ENCODE measurements at places on chromosomes 3 and 15.

- no peak for DNase-seq
Observed at GRCh38 chr15:101240358-101240757, 11.5 kb downstream of the CHSY1 start.

DNA sequence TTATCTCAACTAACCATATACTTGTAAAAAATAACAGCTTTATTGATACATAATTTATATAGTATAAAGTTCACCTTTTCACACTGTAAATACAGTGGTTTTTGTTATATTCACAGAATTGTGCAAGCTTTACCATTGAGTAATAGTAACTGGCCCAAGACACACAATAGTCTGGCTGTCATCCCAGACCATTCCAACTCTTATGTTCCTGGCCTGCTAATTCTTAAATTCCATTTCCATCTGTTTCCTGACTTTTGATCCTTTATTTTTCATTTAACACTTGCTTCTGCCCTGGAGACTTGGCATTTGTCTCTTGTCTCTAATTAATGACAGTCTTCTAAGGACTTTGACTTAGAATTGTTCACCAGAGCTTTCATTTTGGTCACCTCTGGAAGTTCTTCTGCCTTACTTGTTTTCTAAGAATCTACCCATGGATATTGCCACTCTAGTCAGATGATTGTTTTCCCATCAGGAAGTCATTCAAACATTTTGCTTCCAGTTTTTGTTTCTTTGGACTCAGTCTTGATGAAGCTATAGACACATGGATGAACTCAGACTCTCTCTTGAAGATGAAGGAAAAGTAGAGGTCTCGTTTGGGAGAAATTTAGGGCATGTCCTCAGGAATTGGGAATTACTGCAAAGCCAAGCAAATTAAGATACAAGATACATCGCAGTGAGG, 27.2 kb upstream of the PLSCR4 start:
- no peak for DNase-seq

DNA sequence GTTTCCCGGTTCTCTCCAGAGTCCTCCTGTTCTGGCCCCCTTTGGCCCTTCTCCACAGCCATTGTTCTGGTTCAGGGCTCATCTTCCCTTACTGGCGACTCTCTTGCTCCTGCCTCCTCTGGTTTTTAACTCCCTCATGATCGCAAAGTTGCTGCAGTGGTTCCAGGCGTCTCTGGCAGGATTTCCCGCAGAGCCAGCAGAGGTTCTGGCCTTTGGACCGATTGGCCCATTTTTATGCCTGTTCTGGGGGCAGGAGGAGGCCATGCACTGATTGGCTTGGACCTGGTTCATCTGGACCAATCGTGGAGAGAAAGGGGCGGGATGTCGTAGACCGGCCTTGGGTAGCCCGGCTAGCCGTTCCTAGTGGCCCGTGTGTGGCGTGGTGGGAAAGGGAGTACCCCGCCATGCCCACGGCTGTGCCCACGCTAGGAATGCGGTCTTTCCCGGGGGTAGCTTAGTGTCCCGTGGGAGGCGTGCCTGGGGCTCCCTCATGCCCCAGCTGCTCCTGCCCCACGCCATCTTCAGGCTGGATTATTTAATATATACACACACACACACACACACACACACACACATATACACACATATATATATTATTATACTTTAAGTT, 113.4 kb downstream of the FBLN2 start:
- DNase-seq, result no peak

DNA sequence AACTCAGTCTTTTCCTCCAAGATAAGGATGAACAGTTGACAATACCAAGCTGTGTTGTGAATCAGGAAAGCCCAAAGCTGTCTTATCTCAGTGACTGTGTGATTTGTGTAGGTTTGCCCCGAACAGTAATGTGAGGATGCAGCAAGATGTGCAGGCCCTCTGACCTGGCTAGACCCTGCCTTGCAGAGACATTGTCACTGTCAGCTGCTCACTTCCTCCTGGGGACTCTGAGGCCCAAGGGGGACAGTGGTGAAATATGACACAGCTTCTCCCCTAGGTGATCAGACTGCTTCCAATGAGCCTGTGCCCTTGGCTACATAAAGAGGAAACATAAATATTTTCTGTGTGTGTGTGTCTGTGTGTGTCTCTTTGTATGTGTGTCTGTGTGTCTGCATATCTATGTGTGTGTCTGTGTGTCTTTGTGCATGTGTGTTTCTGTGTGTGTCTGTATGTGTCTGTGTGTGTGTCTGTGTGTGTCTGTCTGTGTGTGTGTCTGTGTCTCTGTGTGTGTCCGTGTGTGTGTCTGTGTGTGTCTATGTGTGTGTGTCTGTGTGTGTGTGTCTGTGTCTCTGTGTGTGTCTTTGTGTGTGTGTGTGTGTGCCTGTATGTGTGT, 21.7 kb downstream of the LRRK1 start:
- DNase-seq, result peak; percentile 64

DNA sequence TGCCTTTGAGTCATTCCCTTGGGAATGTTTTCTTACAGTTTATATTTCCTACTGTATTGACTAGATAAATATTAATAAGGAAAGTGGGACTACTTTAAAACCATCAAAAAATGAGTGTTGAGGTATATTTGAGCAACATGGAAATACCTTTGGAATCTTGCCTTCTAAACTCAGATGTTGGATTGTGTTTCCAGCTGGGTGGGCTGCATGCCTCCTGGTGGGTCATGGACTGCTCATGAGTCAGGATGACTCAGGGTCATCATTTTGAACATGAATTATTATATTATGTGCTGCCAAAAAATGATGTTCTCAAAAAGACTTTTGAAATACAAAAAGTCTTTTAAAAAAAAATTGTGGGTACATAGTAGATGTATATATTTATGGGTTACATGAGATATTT, 41.1 kb upstream of the APH1B start:
- no peak for DNase-seq

Measured in GM10248 (cell line).